ENCODE measurements at places on chromosomes 7 and 10.

DNA sequence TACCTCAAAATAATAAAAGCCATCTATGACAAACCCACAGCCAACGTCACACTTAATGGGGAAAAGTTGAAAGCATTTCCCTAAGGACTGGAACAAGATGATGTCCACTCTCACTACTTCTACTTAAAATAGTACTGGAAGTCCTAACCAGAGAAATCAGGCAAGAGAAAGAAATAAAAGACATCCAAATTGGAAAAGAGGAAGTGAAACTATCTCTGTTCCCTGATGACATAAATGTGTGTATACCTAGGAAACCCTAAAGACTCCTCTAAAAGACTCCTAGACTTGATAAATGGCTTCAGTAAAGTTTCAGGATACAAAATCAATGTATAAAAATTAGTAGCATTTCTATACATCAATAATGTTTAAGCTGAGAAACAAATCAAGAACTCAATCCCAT is 314.1 kb downstream of the WDR37 start:
- no peak for DNase-seq

GRCh38 chr10:29119374-29119773 is 169.5 kb upstream of the LYZL1 start:
- no peak for DNase-seq

GRCh38 chr7:118606602-118607001 is 382.1 kb downstream of the ANKRD7 start:
- DNase-seq = no peak

- no peak for DNase-seq
Measured at GRCh38 chr7:124349443-124349842, 316.6 kb upstream of the TMEM229A start.

DNA sequence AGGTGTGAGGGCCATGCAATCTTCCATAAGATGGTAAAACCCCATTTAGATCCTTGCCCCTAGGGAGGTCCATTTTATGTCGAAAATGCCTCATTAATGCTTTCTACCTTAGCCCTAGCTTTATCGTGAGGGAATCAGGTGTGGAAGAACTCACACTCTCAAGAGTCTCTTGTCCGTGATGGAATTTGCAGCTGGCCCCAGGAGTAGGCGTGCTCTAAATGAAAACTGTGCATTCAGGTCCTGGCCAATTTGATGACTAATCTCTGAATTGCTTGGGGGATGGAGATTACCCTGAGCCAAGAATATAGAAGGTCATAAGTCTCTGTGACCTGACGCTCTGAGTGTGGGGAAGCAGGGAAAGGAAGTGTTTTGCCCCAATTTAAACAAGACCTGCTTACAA is 6.6 kb downstream of the C10orf90 start:
- no peak for DNase-seq

DNA sequence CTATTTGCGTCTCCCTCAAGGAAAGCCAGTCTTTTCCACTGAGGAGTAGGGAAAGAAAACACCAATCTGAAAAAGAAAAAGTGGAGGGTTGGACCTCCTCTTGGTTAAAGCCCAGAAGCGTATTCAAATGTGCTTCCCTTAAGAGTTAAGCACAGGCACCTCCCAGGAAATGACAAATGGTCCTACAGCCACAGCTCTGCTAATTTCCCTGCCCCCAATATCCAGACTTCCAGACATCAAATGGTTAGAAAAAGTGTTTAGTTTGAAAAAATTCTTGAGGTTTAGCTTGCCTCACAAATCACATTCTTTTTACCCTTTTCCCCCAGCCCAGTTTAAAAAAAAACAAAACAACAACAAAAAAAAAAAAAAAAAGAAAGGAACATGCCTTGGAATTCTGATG is 19.0 kb upstream of the COL1A2 start:
- no peak for DNase-seq

DNA sequence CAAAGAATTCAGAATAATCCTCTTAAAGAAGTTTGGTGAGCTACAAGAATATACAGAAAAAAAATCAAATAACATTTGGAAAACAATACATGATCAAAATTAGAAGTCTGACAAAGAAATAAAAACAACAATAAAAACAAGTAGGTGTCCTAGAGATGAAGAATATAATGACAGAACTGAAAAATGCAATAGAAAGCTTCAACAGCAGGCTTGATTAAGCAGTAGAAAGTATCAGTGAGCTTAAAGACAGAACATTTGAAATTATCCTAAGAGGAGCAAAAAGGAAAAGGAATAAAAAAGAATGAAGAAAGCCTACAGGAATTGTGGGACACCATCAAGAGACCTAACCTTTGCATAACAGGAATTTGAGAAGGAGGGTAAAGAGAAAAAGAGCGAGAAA is 238.8 kb downstream of the ZEB1 start:
- DNase-seq = no peak

DNA sequence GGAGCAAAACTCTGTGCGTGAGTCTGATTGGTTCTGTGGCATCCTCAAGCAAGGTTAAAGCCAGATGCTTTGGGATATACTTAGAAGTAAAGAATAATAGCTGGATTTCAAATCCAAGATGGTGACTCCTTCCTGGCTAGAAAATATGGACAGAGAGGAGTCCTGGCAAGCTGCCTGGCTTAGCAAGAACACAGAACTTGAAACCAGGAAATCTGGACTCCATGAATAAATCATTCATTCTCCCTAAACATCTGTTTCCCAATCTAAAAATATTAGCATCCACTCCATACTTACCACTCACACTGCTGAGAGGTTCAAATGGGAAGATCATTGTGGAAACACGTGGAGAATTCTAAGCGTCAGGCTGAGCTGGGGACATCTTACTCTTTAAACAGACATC is 1074.1 kb upstream of the AUTS2 start:
- no peak for DNase-seq

DNA sequence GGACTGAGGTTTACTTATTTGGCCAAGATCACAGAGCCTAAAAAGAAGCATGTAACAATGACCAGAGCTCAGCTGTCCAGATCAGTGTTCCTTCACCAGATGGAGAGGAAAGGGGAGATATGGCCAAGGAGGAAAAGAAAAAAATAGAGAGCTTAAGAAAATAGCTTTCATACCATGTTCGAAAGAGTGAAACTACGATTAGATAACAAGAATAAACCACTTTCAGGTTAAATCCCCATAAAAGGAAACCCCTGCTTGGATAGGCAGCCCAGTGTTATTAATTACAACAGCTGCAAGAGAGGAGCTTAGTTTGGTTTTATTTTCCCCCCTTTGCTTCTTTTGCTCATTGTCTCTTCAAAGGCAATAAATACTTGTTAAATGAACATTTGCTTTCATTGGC is 160.8 kb downstream of the ZNF438 start:
- no peak for DNase-seq

DNA sequence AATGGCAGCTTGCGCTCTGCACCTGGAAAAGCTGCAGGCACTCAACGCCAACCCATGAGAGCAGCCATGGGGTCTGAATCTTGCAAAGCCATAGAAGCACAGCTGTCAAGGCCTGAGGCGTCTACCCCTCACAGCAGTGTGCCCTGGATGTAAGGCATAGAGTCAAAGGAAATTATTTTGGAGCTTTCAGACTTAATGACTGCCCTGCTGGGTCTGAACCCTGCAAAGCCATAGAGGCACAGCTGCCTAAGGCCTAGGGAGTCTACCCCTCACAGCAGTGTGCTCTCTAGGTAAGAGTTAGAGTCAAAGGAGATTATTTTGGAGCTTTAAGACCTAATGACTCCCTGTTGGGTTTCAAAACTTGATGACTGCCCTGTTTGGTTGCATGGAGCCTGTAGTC is 706.9 kb upstream of the VSTM2A start:
- DNase-seq = no peak

GRCh38 chr7:69823151-69823744 is 225.0 kb downstream of the AUTS2 start:
- DNase-seq = no peak

- DNase-seq = no peak
Measured at GRCh38 chr7:84913731-84914130, 273.1 kb downstream of the SEMA3D start.

DNA sequence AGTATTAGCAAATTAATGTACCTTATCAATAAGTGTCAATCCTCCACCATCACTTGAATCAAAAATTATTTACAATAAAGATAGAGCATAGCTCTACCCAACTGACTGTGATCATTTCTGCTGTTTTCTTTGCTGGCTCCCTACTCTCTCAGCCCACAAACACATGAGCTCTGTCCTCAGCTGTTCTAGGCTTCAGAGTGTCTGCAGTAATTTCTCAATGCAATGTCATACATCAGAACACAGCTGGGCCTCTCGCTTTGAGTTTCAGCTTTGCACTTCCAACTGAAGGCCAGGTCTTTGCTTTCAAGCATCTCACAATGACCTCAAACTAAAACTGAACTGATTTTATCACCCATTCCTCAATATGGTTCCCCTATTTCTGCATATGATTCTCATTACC is 55.7 kb downstream of the RNF133 start:
- no peak for DNase-seq

DNA sequence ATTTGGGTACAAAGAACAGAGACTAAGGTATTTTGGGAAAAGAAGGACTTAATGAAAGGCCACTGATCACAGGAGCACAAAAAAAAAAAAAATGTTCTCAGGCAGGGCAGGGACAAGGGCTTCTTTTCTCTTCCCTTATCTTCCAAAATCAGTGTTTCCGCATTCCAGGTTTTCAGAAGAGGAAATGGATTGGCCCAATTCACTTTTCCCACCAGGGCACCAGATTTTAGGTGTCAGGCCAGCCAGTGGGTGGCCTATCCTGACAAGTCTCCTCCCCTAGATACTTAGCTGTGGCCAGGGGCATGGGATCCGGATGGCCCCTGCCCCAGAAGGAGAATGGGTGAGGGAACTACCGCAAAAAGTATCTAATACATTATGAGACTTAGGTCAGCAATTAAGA is 88.9 kb upstream of the WAC start:
- no peak for DNase-seq

- DNase-seq = no peak
Measured at GRCh38 chr10:43905512-43906236, 257.0 kb upstream of the ZNF32 start.

DNA sequence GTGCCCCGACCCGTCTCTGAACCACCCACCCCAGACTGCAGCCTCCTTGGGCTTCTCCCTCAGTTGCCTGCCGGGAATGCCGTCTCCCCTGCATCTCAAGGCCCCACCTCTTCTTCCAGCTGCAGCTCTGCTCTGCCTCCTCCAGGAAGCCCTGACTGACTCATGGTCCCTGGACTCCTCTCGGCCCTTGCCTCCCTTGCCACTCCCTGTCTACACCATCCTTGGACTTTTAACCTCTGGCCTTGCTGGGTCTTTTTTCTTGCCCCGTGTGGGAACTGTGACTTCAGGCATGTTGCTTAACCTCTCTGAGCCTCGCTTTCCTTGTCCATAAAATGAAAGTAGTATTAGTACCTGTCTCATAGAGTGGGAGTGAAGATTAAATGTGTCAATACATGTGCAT is 56.3 kb downstream of the C10orf105 start:
- DNase-seq = no peak

DNA sequence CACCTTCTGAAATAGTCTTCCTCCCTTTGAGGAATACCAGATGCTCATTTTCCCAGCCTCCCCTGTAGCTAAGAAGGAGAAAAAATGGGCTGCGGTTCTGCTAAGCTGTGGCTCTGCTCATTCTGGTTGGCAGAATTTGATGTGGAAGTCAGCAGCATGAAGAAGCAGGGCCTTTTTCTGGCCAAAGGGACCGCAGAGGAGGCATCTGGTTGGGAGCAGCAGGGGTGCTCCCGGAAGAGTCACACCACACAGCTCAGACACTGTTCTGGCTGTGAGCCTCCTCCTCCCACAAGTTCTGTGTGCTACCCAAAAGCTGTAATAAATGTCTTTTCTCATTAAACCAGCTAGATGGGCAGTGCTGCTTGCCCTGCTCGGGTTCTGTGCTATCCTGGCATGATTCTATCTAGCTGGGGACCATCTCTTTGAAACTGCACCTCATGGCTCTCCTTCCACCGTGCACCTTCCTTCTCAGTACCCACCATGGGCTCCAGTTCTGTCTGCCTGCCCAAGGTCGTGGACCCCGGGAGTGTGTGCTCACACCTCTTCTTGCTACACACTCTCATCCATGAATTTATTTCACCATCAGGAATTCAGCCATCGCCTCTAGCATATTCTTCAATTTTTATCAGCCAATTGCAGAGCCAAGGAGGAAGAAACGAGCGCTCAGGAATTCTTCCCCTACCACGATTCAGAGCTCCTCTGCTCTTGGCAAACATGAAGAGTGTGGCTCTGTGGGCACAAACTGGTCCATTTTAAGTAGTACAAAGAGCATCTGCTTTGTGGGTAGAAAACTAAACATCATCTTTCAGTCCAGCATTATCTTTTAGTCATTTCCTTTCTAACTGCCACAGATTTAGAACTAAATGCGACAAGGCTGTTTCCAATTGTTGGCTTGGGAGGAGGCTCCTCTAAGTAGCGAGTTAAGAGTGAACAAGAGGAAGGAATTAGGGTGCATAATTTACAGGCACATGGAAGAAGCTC is 76.9 kb downstream of the FAM171A1 start:
- no peak for DNase-seq

GRCh38 chr10:48541144-48541795 is 63.6 kb downstream of the ARHGAP22 start:
- DNase-seq = no peak

DNA sequence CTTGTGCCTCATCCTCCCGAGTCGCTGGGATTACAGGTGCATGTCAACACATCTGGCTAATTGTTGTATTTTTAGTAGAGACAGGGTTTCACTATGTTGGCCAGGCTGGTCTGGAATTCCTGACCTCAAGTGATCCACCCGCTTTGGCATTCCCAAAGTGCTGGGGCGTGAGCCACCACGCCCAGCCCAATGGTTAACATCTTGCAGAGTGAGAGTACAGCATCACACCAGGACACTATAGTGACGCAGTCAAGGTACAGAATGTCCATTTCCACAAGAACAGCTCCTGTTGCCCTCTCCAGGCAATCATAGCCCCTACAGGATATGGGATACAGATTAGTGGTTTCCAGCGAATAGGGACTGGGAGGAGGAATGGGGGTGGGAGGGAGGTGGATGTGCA is 34.0 kb downstream of the MYO1G start:
- DNase-seq = no peak

DNA sequence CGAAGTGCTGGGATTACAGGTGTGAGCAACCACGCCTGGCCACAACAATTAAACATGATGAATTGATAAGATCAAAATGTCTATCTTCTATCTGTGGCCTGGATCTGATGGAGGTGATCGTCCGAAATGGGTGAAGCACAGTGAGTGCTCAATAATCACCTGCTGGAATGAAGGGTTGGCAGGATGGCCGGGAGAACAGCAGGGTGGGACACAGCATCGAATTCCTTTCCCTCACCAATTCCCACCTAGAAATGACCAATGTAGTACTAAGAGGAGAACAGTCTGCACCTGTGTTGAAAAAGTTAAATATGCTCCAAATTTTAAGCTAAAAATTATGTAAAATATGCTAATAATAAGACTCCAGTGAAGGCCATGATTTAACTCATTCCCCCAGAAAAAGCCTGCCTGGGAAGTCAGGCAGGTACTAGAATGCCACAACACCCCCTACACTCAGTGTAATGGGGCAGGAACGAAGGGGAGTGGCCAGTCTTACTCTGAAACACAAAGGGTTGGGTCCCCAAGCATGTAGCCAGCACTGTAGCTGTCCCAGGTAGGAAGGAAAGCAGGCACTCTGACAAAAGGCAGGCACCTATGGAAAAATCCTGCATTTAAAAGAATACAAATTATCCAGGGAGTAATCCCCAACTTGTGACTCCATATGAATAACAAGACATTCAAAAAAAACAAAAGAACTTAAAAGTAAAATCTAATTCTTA is 110.3 kb downstream of the VPS41 start:
- DNase-seq = no peak

All from stimulated activated CD4-positive, alpha-beta T cell treated with anti-CD3 and anti-CD28 coated beads, Interleukin-12 subunit alpha, Interleukin-12 subunit beta, amount 100 ng/mL, for 4 hours (primary cell).